ENCODE measurements at places on chromosomes 16 and 17. TPM values are rescaled to one million over a fixed set of nuclear protein-coding genes. Genes with fewer than 3 reads are reported as not detected.
A peak's percentile ranks its signal among the peaks of the same experiment; 100 is the strongest.

Gene TP53TG3
- not detected for total RNA-seq

GRCh38 chr17:82400830-82401229 is 17.3 kb upstream of the HEXD start:
- H3K4me1 ChIP-seq = no peaks in the 10 kb centered on the region
- no peak for DNase-seq
- no peak overlapping the region for H3K27ac ChIP-seq
- H3K27me3 ChIP-seq = no peaks in the 10 kb centered on the region
- no peaks in the 10 kb centered on the region for H3K36me3 ChIP-seq

DNA sequence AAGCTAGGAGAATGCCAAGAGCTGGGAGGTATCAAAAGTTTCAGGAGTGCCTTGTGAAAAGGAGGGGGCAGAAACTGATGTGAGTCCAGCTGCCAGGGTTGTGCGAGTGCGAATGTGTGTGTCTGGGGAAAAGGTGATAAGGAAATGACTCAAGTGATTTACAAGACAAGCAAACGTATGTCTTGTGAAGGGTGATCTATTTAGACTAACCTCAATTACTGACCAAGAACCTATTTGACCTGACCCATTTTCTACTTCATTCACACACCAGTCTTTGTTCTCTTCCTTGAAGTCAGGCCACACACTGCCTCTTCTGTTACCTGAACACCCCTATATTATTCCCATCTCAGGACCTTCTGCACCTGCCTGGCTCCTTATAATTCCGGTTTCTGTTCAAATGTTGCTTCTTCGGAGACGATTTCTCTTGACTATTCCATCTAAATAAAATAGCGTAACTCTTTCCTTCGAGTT is 1.0 kb downstream of the GDE1 start:
- DNase-seq = no peak
- H3K4me3 ChIP-seq = peak overlapping the region; percentile 78
- no peaks in the 10 kb centered on the region for H3K36me3 ChIP-seq
- peak overlapping the region; percentile 78 for H3K27ac ChIP-seq
- H3K27me3 ChIP-seq = no peaks in the 10 kb centered on the region

GRCh38 chr16:89096768-89097391 is 3.2 kb downstream of the ACSF3 start:
- no peaks in the 10 kb centered on the region for H3K36me3 ChIP-seq
- H3K27ac ChIP-seq = no peak overlapping the region
- no peaks in the 10 kb centered on the region for H3K27me3 ChIP-seq
- no peak for DNase-seq

- no peaks in the 10 kb centered on the region for H3K4me1 ChIP-seq
- DNase-seq = no peak
- no peak overlapping the region for H3K4me3 ChIP-seq
- no peaks in the 10 kb centered on the region for H3K36me3 ChIP-seq
- no peaks in the 10 kb centered on the region for H3K27me3 ChIP-seq
Observed at GRCh38 chr16:22721511-22722100, 92.4 kb upstream of the HS3ST2 start.

Gene COX6A2
- total RNA-seq = not detected

GRCh38 chr17:44354582-44355561 is 8.8 kb downstream of the FAM171A2 start:
- no peak overlapping the region for H3K27ac ChIP-seq
- H3K4me3 ChIP-seq = no peak overlapping the region
- H3K36me3 ChIP-seq = no peaks in the 10 kb centered on the region

DNA sequence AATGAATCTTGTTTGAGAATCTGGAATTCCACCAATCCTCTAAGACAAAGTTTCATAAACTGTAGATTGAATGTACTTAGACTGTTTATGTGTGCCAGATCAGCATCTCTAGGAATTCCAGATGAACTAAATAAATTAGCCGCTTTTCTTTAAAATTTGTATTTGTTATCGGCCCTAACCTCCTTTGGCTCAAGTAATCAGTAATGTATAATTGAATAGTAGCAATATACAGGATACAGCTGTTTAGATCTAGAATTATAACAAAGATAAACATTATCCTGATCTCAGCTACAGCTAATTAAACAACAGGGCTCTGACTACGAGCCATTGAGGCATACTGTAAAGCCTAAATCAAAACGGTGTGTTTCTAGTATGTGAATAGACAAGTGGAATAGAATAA is 120.3 kb downstream of the CYB561 start:
- H3K4me3 ChIP-seq = no peak overlapping the region
- H3K36me3 ChIP-seq = no peaks in the 10 kb centered on the region
- no peak for DNase-seq
- H3K4me1 ChIP-seq = no peaks in the 10 kb centered on the region
- no peak overlapping the region for H3K27ac ChIP-seq

Gene TMEM238L
- total RNA-seq = not detected

DNA sequence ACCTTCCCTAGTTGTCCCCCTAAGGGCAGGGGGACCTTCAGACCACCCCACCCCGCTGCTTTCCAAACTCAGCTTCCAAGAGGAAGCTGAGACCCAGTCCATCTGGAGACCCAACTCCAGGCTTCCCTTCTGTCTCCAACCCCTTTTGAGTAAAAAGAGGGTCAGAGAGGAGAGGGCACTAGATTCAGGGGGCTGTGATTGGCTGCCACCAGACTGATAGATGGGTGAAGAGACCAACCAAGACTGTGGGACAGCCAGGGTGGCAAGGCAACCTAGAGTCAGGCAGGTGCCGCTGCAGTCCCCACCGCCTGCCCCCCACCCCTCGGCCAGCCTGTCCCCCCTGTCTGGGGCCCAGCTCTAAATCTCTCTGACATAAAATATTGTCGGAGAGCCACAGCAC is 92.5 kb downstream of the SDK2 start:
- H3K4me3 ChIP-seq = no peak overlapping the region
- DNase-seq = no peak
- no peaks in the 10 kb centered on the region for H3K27me3 ChIP-seq
- H3K27ac ChIP-seq = no peak overlapping the region
- no peaks in the 10 kb centered on the region for H3K36me3 ChIP-seq

GRCh38 chr17:70478902-70479301 is 309.6 kb downstream of the KCNJ2 start:
- no peaks in the 10 kb centered on the region for H3K36me3 ChIP-seq
- DNase-seq = no peak
- no peaks in the 10 kb centered on the region for H3K27me3 ChIP-seq
- H3K4me1 ChIP-seq = no peaks in the 10 kb centered on the region

DNA sequence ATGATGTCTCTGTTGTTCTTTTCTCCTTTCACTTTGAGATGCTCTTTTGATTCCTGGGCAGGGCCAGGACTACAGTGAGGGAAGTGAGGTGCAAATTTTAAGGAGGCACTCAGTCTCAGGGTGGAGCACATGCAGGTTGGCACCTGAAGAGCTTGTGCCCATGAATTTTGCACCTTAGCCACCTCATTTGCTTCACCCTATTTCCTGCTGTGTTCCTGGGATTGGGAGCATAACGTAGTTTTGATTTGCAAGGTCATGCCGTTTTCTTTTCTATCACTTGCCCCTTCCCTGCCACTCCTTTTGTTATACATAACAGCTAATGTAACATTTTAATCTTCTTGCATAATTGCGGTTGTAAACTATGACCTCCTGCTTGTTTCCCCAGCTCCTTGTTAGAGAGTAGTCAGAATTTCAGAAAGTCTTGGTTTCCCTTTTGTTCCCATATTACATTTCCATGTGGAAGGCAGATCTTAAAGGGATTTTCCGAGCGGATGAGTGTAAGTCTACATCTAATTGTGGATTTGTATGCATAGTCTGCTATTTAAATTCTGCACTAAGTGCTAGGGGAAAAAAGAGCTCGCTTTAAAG is 9.8 kb downstream of the PMFBP1 start:
- no peak for DNase-seq
- H3K4me1 ChIP-seq = no peaks in the 10 kb centered on the region
- H3K27me3 ChIP-seq = no peaks in the 10 kb centered on the region
- H3K36me3 ChIP-seq = no peaks in the 10 kb centered on the region
- H3K4me3 ChIP-seq = no peak overlapping the region

Gene CARD14
- total RNA-seq = 0.48 TPM

GRCh38 chr17:10631048-10631700 is 25.9 kb downstream of the MYH3 start:
- H3K36me3 ChIP-seq = no peaks in the 10 kb centered on the region
- H3K4me1 ChIP-seq = no peaks in the 10 kb centered on the region
- peak; percentile 34 for DNase-seq
- no peak overlapping the region for H3K27ac ChIP-seq
- no peaks in the 10 kb centered on the region for H3K27me3 ChIP-seq

Gene KRTAP29-1
- not detected for total RNA-seq

Gene OR2C1
- total RNA-seq = 0.40 TPM

Gene C17orf50
- not detected for total RNA-seq

DNA sequence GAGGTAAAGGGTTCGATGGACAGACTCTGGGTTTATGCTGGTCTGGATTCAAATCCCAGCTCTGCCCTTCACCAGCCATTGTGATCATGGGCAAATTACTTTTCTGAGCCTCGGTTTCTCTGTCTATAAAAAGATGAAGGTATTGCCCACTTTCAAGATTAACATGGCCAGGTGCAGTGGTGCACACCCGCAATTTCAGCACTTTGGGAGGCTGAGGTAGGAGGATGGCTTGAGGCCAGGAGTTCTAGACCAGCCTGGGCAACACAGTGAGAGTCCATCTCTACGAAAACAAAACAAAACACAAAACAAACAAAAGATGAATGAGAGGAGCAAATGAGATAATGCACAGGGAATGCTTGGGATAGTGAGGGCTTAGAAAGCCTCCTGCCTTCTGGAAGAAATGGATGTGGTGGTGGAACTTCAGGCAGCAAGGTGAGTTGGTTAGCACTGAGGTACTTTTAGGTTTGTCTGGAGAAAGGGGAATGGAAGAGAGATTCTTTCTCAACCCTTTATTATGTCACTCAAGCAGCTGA is 8.5 kb downstream of the ADGRG3 start:
- H3K4me3 ChIP-seq = no peak overlapping the region
- no peaks in the 10 kb centered on the region for H3K27me3 ChIP-seq
- no peaks in the 10 kb centered on the region for H3K36me3 ChIP-seq
- DNase-seq = no peak

- peak overlapping the region; percentile 47 for H3K27ac ChIP-seq
- H3K36me3 ChIP-seq = no peaks in the 10 kb centered on the region
Observed at GRCh38 chr17:350706-351448, 1.7 kb downstream of the RPH3AL start.

DNA sequence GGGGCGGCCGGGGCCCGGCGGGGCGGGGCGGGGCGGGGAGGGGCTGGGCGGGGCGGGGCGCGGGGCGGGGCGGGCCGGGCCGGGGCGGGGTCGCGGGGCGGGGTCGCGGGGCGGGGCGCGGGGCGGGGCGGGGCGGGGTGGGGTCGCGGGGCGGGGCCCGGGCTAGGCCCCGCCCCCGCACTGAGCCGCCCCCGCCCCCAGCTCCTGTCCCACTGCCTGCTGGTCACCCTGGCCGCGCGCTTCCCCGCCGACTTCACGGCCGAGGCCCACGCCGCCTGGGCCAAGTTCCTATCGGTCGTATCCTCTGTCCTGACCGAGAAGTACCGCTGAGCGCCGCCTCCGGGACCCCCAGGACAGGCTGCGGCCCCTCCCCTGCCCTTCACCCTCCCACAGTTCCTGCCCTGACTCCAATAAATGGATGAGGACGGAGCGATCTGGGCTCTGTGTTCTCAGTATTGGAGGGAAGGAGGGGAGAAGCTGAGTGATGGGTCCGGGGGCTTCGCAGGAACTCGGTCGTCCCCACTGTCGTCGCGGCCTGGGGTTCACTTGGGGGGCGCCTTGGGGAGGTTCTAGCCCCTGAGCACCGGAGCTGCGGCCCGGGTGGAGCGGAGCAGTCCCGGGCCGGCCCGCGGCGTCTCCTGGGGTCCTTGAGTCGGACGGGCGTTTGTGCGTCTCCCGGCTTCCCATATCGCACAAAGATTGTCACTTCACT is 795 bp upstream of the HBM start:
- no peaks in the 10 kb centered on the region for H3K27me3 ChIP-seq
- H3K4me3 ChIP-seq = no peak overlapping the region
- no peak overlapping the region for H3K27ac ChIP-seq
- peaks cover 8% of the 10 kb centered on the region for H3K4me1 ChIP-seq
- DNase-seq = no peak

DNA sequence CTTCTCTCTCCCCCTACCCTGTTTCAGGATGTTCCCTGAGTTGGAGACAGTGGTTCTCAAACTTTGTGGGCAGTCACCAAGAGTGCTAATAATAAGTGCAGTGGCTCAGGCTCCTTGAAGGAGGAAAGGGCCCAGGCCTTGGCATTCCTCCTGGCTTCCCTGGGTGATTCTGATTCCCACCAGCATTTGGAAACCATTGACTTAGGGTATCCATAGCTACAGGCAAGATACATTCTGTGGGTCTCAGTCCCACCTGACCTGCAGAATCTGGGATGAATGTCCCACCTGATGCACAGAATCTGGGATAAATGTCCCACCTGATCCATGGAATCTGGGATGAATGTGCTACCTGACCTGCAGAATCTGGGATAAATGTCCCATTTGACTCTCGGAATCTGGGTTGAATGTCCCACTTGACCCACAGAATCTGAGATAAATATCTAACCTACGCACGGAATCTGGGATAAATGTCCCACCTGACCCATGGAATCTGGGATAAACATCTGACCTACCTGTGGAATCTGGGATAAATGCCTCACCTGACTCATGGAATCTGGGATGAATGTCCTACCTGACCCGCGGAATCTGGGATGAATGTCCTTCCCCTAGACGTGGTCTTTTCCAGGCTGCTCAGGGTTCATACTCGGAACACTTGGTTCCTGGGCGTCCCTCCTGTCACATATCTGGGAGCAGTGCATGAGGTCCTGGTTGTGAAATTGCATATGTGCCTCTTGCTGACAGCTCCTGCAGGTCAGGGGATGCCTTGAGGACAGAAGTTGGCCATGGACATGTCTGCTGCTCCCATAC is 136.7 kb upstream of the HS3ST2 start:
- H3K27ac ChIP-seq = no peak overlapping the region
- no peak overlapping the region for H3K4me3 ChIP-seq
- no peaks in the 10 kb centered on the region for H3K36me3 ChIP-seq
- H3K27me3 ChIP-seq = no peaks in the 10 kb centered on the region

DNA sequence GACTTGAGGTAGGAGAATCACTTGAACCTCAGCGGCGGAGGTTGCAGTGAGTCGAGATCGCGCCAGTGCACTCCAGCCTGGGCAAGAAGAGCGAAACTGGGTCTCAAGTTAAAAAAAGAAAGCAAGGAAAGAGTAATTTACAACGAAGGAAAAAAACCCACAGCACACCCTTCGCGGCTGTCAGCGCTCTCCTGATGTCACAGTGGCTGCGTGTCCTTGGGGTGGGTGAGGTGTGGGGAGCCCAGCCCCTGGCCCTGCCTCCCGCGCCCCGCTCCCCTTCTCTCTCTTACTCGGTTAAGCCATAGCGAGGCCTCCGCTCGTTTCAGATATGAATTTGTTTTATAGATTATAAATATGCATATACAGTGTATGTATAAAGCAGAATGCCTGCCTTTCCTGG is 740 bp upstream of the JPT2 start:
- no peak for DNase-seq
- H3K4me1 ChIP-seq = peaks cover 5% of the 10 kb centered on the region
- H3K4me3 ChIP-seq = no peak overlapping the region
- no peak overlapping the region for H3K27ac ChIP-seq
- no peaks in the 10 kb centered on the region for H3K36me3 ChIP-seq

Gene PPM1E
- 0.63 TPM for total RNA-seq

Gene TBC1D3E
- not detected for total RNA-seq
